ENCODE measurements at places on chromosomes 3 and 15. TPM values are rescaled to one million over a fixed set of nuclear protein-coding genes. Genes with fewer than 3 reads are reported as not detected.

LDHAL6B gene
- not detected for total RNA-seq

CFAP91 gene
- 0.45 TPM for total RNA-seq

ABHD17C gene
- total RNA-seq, result 5.4 TPM

FGF7 gene
- total RNA-seq, result 0.18 TPM

ULK4 gene
- total RNA-seq, result 7.6 TPM

ONECUT1 gene
- total RNA-seq, result not detected

CLDN18 gene
- not detected for total RNA-seq

GOLGA8S gene
- 0.09 TPM for total RNA-seq

ITIH1 gene
- total RNA-seq, result not detected

ZNF774 gene
- 1.0 TPM for total RNA-seq

ADCY5 gene
- not detected for total RNA-seq

CELSR3 gene
- total RNA-seq, result 0.47 TPM

ADGRG7 gene
- total RNA-seq, result not detected

SELENOT gene
- total RNA-seq, result 98.5 TPM

SCN11A gene
- 0.09 TPM for total RNA-seq

MESD gene
- total RNA-seq, result 18.6 TPM

SLC24A1 gene
- total RNA-seq, result 2.7 TPM

AP4E1 gene
- 7.5 TPM for total RNA-seq

CPN2 gene
- total RNA-seq, result not detected

NUP210 gene
- 0.28 TPM for total RNA-seq

IGSF11 gene
- not detected for total RNA-seq

ZIC1 gene
- total RNA-seq, result not detected

METTL6 gene
- total RNA-seq, result 24.5 TPM

GOLGA8F gene
- not detected for total RNA-seq

TFDP2 gene
- 28.6 TPM for total RNA-seq

IQCH gene
- 1.2 TPM for total RNA-seq

C2CD4A gene
- 1.5 TPM for total RNA-seq

PLCB2 gene
- total RNA-seq, result 2.0 TPM

PODXL2 gene
- total RNA-seq, result 5.9 TPM

ARPIN gene
- 8.4 TPM for total RNA-seq

TJP1 gene
- 85.1 TPM for total RNA-seq

GNAT1 gene
- not detected for total RNA-seq

NR1D2 gene
- total RNA-seq, result 22.0 TPM

CKMT1A gene
- not detected for total RNA-seq

AGBL1 gene
- not detected for total RNA-seq

KAT2B gene
- 6.1 TPM for total RNA-seq

CPNE9 gene
- total RNA-seq, result not detected
